Left renal pelvis (tissue), 4 donors: ENCODE measurements at places on chromosomes 5 and 9. TPM values are rescaled to one million over a fixed set of nuclear protein-coding genes. Genes with fewer than 3 reads are reported as not detected.

GRCh38 chr9:89466451-89467277 is 31.2 kb downstream of the SEMA4D start:
- DNase-seq: no peak

GRCh38 chr9:92762781-92763708 is 1.6 kb downstream of the BICD2 start:
- no peak for DNase-seq

DNA sequence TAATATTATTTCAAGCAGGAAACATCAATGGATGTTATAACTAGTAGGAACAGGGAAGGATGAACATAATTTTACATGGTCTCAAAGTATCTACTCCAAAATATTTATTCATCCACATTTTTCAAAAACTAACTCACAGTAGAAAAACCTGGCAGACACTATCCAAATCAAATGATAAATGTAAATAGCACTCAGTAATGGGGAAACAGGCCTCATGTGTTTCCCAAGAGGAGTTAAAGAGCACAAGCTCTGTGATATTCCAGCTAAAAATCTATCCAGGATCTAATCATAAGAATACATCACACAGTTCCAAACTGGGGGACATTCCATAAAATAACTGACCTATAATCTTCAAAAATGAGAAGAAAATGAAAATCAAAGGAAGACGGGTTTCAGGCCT is 443.1 kb downstream of the ZNF608 start:
- no peak for DNase-seq

DNA sequence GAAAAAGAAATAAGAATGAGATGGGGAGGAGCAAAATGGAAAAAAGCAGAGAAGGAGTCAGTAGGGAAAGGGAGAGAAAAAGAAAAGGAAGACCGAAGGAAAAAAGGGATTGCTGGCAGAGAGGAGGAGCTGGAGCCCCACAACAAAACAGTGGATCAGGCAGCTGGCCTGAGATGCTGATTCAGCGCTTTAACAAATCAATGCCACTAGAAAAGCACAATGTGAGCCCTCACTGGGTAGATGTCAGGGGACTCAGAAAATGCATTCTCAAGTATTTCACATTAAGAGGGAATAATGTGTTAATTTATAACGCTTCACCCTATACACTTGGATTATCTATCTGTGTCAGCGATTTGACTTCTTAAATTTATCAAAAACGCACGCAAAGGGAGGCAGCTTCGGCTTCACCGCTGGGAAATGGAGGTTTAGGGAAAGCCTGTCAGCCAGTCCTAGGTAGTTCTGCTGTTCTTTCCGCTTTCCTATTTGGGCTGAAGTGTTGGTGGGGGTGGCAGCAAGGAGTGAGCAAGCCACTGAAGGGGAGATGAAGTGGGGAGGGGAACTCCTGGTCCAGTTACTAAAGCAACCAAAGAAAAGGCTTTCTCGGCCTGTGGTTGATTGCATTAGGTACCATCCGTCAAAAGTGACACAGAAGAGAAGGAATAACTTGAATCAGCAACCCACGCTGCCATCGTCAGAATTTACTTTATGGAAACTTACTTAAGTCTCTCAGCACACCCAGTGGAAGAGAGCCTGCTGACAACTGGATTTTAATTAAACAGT is 161.6 kb downstream of the BNC2 start:
- no peak for DNase-seq

DNA sequence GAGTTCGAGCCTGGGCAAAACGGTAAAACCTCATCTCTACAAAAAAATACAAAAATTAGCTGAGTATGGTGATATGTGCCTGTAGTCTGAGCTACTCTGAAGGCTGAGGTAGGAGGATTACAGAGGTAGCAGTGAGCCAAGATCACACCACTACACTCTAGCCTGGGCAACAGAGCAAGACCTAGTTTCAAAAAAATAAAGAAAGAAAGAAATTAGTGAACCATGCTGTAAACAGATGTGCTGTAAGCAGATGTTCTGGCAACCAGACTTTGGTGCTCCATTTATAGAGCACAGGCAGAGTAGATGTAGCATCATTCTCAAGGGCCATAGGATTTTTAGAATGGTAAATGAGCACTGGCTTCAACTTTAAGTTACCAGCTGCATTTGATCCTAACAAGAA is 115.4 kb downstream of the ST8SIA4 start:
- DNase-seq: no peak

DNA sequence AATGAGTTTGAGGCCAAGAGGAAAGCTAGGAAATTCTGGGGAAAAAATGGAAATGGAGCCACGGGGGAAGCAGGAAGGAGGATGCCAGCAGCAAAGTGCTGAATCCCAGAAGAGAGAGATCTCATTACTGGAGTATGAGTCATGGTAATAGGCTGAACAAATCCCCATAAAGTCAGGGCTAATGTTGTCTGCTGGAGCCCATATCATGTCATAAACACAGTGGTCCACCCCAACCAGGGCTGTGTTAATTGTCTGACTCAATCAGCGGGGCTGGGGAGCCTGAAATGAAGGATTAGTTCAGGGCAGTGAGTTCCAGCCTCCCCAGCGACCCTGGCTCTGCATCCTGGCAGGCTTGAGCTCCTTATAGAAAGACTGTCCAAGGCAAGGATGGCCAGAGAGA is 68.8 kb downstream of the TLR4 start:
- DNase-seq: no peak

DNA sequence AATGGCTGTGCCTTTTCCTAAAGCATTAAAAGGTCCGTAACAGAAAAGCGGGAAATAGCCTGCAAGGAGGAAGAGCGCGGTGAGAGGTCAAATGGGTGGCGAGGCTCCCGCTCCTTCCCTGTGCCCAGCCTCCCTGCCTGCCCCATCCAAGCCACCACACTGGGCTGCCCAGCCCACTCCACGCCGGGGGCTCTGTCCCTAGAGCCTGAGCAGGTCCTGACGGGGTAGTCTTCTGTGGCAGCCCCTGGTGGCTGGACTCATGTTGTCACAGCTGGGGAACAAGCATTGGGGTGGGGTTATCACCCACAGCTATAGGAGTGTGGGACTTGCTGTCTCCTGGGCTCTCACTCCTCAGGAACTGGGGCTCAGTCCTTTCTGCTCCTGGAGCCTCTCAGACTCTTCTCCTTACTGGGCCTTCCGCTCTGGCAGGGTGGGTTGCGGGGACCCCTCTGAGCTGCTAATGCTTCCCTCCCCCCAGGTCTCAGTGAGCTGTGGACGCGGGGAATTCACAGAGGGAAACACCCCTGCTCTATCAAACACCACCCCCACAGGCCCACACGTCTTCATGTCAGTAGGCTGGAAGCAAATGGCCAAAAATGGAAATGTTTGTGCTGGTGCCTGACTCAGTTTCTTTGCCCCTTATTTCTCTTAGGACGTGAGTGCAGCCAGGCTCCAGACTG is 152.4 kb upstream of the PHYKPL start:
- no peak for DNase-seq

GRCh38 chr9:136117916-136118319 is 757 bp downstream of the TMEM250 start:
- DNase-seq: no peak

DNA sequence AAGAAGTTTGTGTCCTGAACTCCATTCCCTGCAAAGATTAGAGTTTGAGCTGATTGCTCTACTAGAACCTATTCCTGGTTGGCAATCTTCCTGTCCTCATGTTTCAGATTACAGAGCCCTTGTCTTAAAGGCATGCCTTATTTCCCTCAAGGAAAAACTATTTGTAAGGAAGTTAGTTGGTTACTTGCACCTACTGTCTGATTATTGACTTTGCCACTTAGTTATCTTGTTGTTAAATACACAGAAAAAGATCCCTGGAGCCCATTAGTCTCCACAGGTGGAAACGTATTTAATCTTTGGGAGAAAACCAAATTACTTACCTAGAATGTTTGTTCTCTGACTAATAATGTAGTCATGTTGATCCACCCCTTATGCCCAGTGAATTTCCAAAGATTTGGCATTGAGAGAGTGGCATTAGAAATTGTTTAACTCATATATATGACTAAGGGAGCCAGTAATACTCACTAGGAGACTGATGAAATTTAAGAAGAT is 132.3 kb upstream of the ELL2 start:
- DNase-seq: no peak

DNA sequence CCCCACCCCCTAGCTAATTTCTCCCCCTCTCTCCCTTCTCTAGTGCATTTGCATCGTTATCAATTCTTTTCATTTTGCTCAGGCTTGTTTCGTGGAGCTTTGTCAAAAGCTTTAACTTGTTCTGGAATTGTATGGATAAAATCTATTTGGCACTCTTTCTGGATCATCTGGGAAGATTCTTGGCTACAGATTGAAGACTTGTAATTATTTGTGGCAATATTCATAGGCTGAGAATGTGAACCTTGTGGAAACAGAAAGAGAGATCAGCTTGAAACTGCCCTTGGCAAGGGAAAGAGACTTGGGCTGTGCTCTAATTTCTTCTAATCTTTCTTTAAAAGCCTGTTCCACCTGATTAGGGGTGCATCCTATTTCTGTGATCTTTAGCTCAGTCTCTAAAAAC is 340.6 kb upstream of the DAB2 start:
- no peak for DNase-seq

DNA sequence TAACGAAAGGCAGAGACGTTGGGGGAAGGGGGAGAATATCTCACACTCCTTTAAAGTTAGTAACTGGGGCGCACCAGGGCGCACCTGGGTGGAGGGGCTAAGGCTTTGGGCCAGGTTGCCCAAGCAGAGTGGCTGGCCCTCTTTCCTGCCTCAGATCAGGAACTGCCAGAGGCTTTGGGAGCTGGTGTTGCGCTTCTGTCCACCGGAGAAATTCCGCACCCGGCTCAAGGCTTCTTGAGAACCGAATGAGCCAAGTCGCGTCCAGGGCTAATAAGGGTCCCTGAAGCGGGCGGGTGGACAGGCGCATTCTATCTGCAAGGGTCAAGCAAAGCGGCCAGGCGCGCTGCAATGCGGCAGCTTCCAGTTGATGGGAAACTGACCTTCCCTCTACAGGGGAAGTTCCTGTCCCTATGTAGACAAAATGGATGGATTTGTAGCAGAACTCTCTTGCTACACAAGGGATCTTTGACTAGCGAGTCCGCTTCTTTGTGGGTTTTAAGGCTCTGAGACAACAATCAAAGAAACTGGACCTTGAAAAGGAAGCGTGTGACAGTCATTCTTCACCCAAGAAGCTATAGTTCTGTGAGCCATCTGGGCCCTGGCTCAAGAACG is 5.5 kb downstream of the PAX5 start:
- no peak for DNase-seq

DNA sequence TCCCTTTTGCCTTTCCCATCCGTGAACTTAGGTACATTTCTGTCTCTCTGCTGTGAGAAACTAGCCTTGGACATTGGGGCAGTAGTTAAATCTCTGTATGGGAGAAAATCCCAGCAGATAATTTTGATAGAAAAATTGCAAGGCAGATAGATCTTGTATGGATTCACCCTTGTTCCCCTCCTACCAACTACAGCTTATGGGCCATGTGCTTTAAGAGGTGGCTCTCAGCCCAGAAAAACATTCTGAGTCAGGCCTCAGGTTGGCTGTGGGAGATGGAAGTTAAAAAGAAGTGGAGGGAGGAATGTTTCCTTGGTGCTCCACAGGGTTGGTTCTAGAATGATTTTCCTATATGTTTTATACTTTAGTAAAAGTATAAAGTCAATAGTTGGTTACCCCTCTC is 1.4 kb upstream of the KDM3B start:
- DNase-seq: no peak

DNA sequence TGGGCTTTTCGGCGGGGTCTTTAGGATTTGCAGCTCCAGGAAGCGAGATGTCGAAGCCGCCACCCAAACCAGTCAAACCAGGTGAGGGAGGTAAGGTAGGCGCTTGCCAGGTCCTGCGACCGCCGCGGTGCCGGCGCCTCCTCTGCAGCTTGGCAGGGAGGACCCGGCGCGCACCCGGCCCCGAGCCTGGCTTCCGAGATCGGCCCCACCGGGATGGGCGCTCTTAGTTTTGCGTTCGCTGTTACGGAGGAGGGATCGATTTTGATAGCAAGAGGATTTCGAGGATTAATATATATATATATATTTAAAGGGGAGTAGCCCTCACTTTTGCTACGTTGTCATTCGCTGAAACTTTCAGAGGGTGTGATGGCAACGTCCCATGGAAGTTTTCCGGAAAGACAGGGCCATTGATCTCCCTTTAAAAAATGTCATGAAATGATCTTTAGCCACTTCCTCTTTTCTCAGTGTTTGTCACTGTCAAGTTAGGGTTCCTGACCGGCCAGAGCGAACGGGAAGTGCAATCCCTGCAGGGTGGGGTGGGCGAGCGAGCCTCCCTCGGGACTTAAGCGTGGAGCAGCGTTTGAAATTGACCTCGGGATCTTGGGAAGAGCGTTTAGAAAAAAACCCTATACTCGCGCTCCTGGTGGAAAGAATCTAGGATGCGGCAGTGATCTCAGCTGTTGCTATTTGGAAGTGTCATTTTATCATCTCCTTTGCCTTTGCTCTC is 495 bp downstream of the OSTF1 start:
- no peak for DNase-seq

DNA sequence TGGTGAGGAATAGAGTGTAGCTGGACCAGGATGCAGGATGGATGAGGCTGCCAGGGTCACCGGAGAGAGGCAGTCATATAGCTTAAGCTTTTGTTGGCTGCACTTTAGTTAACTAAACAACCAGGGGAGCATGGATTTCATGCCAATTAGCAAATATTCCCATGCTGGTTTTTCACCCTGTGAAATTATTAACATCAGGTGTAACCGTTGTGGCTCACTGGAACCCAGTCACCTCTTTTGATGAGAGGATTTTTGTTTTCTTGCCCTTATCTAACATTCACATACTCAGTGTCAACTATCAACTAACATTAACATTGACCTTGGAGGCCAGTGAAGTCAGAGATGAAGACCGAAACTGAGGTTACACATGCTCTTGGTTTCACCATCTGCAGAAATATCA is 97.2 kb upstream of the BASP1 start:
- no peak for DNase-seq

DNA sequence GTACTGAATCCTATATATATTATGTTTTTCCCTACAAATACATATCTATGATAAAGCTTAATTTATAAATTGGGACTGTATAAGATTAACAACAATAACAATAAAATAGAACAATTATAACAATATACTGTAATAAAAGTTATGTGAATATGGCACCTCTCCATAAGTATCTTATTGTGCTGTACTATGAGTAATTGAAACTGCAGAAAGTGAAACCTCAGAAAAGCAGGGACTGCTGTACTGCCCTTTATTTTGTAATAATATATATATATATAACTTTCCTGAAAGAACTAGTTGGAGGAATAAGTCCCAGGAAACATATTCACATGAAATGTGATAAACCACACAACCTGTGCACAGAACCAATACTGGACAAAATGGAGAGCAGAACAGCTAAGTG is 77.3 kb downstream of the PAM start:
- DNase-seq: no peak

GRCh38 chr9:128892221-128892921 is 10.4 kb downstream of the LRRC8A start:
- no peak for DNase-seq

Gene GABRP
- polyA plus RNA-seq: 2.1 TPM

Gene HSD17B3
- 0.89 TPM for polyA plus RNA-seq

Gene SVEP1
- 8.7 TPM for polyA plus RNA-seq

Gene PRR16
- polyA plus RNA-seq: 2.7 TPM

Gene SH2D3C
- polyA plus RNA-seq: 14.4 TPM

Gene ATP10B
- polyA plus RNA-seq: 0.29 TPM

Gene SPINK5
- 0.21 TPM for polyA plus RNA-seq
